ENCODE measurements at places on chromosomes 7 and 10.

DNA sequence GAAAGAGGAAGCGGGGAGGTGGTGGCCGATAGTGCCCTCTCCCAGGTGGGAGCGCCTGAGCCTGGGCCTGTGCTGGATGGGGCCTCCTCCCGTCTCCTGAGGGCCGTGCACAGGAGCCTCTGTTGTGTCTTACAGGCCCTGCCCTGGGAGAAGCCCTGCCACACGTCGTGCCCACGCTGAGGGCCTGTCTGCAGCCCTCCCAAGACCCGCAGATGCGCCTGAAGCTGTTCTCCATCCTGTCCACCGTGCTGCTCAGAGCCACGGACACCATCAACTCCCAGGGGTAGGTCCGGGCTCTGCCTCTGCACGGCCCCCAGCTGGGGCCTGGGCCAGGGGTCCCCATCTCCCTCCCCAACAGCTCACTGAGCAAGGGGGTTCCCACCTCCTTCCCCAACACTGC, 43.3 kb upstream of the PRKAR1B start:
- DNase-seq = no peak

- DNase-seq = no peak
Observed at GRCh38 chr7:25196132-25196896, 32.0 kb downstream of the NPVF start.

DNA sequence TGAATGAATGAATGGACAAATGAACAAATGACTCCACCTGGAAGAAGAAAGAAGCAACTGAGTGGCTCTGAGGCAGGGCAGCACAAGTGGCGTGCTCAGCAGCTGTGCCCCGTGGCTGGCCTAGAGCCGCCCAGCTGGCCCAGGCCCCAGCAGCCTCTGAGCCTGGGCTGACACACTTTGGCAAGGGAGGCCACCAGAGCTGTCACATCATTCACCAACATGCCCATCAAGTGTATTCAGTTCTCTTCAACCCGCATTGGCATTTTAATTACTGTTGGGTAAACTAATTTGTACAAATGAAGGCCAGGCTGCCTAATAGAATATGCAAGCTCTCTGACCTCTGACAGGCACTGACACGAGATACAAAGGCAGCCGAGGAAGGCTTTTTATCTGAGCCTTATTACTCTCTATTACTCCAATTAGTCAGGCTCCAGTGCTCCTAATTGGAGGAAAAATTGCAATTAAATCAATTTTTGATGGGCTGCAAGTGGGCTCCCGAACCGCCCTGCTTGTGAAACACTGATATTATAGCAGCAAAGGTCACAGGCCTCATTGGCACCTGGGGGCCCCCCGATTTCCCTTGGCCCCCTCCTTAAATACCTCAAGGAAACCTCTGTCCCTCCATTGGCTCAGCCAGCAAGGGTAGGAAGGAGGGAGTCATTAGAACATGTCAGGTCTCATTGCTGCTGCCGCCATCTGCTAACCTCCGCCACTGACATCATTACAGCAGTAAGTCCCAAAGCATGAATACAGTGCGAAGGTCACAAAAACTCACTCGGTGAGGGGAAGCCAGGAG, 41.9 kb downstream of the DPCD start:
- DNase-seq = no peak

DNA sequence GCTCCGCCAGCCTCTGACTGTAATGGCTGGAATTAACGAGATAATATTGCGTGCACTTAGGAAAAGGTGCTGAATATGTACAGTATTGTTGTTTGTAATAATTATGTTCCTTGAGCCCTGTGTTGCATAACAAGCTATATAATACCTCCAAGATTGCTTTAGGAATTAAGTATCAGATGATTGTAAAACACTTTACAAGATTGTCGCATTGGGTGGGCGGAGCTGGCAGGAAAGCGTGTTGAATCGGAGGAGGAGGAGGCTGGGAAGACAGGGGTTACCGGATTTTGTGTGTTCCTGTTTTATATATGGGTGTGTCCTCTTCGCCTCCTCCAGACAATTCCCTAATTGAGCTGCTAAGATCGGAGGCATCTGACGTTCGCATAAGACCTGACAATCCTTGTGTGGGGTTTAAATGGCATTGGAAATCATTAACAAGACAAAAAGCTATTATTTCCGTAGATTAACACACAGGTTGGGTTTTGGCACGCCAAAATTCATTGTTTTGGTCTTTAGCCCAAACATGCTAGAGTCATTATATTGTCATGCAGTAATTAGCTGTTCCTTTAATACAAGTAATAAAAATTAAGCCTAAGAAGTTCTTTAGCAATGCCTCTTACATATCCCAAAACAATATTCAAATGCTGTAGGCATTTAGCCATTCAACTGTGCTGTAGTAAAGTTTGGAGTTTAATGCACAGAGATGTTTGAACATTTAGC, 192.9 kb upstream of the SH2B2 start:
- DNase-seq = no peak

DNA sequence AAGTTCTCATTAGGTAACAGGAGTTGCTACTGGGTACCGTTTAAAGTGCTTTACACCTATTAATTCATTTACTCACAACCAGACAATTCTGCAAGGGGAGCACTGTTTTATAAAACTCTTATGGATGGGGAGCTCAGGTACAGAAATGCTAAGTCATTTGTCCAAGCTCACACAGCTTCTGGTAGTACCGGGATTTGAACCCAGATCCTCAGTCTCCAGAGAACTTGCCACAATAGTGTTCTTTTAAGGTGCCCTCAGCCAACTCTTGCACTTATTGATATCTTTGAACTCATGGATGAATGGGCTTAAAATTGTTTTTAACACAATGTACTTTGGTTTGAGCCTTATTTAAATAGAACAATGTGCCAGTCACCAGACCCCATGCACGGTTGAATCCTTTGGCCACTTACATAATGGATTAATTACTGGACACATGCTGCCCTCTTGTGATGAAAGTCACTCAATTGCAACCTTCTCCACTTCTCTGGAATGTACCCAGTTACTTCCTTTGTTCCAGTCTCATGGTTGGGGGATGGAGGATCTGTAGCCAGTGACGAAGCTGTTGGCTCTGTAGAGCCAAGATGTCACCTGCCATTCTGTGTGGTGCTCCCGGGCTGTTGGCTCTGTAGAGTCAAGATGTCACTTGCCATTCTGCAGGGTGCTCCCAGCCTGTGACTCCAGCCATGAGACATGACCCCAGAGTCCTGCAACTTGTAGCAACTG, 65.6 kb downstream of the NOD1 start:
- no peak for DNase-seq

DNA sequence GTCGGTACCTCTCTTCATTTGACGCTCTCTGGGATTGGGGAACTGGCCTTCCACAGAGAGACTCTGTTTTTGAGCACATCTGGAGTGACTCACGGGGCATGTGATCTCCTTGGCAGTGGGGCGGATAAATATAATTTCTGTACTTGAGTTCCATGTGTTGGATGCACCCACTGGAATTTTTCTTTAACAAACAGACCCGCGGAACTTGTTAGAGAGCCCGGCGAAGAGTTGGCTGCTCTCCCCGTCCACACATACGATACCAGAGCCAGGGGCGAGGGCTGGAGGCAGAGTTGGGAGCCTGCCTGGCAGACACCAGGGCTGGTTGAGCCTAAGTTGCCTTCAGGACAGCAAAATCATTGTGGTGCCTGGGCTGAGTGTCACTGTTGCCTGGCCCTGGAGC, at the start of gene FAM180A:
Gene FAM180A, minus strand, starts transcription at position 44 of the 400 bp plus-strand sequence. CDS start 233 bp downstream, outside the sequence.
- no peak for DNase-seq

All from activated naive CD4-positive, alpha-beta T cell (primary cell).